ENCODE measurements at places on chromosomes 1 and 21.

DNA sequence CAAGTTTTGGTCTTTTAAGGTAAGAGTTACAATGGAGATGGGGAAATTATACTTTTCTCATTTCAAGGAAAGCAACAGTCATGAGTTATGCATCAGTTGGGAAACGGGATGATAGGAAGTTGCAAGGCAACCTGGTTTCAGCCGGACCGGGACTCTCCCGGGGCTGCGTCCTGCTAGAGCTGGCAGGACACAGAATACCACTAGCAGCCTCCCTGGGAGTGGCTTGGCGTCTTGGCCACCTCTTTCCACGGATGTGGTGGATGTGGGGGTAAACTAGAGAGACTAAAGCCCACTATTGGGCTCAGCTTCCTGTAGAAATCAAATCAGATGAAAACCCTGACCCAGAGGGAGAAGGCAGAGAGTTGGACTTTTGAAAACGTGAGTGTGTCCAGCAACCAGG, 71.9 kb downstream of the ADARB1 start:
- no peak for DNase-seq

DNA sequence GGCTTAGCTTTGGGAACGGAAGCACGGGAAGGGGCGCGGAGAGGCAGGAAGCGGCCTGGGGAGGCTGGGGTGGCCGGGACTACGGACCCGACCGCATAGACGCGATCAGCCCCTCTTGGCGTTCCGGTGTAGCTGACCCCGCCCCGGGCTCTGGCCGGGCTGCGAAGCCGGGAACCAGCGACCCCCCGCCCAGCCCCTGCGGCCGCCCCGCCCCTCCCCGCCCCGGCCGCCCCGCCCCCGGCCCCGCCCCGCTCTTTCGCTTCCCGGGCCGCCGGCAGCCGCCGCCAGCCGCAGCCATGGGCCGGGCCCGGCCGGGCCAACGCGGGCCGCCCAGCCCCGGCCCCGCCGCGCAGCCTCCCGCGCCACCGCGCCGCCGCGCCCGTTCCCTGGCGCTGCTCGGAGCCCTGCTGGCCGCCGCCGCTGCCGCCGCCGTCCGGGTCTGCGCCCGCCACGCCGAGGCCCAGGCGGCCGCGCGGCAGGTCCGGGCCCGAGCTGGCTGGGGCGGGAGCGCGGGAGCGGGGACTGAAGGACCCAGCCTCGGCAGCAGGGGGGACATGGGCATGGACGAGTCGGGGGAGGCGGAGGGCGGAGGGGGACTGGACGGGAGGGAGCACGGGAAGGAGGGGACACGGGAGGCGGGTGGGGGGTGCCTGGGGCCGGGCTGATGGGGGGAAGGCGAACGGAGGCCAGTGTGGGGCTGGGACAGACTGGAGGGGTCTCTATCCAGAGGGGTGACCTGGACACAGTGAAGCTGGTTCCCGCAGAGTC, at the start of gene SELENON:
Gene SELENON (plus strand): TSS at position 259 of the 768 bp plus-strand sequence. CDS start 38 bp downstream, at position 297.
- DNase-seq, result peak; percentile 17

- DNase-seq, result no peak
Measured at GRCh38 chr1:89125240-89125912, 538 bp downstream of the GBP2 start.

GRCh38 chr1:116133696-116134475, 22.7 kb downstream of the MAB21L3 start:
- no peak for DNase-seq

DNA sequence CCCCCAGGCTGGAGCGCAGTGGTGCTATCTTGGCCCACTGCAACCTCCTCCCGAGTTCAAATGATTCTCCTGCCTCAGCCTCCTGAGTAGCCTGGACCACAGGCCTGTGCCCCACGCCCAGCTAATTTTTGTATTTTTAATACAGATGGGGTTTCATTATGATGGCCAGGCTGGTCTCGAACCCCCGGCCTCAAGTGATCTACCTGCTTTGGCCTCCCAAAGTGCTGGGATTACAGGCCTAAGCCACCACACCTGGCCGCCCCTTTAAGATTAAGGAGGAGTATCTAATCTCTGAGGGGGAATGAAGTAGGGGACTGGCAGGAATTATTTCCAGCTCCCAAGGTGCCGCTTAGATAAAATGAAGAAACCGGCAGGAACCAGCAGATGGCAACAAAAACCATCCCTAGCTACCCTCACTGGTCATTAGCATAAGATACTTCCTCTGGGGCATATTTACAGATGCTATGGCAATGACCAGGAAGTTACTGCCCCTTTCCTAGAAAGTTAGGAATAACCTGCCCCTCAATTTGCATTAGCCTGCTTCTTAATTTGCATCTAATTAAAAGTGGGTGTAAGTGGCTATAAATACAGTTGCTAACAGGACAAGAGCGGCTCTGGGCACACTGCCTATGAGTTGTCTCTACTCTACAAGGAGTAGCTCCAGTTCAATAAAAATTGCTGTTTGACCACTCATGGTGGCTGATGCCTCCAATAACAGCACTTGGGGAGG, 7.1 kb upstream of the NSUN4 start:
- DNase-seq, result no peak

DNA sequence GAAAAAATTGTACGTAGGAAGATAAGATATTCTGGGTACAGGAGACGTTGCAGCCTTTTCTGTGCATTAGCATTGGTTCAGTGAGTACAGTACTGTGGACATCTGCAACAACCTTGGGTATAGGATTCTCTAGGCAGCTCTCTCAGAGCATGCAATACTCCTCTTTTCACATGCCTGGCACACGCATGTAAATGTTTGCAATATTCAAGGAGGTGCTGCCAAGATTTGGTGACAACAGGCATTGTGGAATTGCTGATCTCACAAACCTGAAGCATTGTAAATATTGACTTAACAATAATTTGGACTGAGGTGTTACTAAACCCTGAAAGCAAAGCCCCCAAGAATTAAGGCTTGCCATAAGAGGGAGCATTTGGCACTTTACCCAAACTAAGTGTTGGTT, 126.8 kb downstream of the GRIK1 start:
- DNase-seq, result no peak

GRCh38 chr1:46053734-46054133, 78.7 kb downstream of the PIK3R3 start:
- no peak for DNase-seq

- no peak for DNase-seq
Measured at GRCh38 chr1:204409123-204409522, 2.5 kb downstream of the PPP1R15B start.

DNA sequence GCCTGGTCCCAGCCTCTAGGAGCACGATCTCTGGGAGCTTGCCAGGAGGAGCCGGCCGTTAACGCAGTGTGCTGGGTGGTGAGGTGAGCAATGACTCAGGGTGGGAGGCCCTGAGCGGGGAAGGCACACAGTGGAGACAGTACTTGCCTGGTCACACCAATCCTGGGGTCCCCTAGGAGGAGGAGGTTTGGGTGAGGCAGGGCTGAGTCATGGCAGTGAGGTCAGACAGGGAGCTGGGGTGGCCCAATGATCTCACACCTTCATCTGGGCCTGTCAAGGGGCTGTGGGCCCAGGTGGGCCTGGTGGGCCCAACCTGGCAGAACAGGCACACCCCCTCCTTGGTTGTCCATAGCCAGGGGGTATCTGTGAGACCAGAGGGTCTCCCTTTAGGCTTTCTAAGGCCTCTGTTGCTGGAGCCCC, 8.6 kb upstream of the EDN2 start:
- no peak for DNase-seq

GRCh38 chr1:225657462-225657989, 4.6 kb upstream of the ENAH start:
- DNase-seq, result no peak

GRCh38 chr1:221777431-221778072, 35.7 kb upstream of the DUSP10 start:
- DNase-seq, result no peak

DNA sequence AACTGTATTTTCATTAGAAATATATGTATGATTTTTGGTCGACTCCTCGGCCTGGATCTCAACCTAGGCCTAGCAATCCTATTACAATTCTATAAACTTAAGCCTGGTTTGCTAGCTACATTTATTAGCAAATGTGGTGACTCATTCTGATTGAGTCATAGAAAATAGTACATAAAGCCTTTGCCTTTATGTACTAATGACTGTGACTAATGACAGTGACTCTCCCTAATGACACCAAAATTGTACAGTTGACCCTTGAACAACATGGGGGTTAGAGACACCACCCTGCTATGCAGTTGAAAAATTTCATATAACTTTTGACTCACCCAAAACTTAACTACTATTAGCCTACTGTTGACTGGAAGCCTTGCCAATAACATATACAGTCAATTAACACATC, 78.9 kb downstream of the CLEC20A start:
- DNase-seq, result no peak

GRCh38 chr21:15212206-15212605, 147.4 kb upstream of the NRIP1 start:
- no peak for DNase-seq

DNA sequence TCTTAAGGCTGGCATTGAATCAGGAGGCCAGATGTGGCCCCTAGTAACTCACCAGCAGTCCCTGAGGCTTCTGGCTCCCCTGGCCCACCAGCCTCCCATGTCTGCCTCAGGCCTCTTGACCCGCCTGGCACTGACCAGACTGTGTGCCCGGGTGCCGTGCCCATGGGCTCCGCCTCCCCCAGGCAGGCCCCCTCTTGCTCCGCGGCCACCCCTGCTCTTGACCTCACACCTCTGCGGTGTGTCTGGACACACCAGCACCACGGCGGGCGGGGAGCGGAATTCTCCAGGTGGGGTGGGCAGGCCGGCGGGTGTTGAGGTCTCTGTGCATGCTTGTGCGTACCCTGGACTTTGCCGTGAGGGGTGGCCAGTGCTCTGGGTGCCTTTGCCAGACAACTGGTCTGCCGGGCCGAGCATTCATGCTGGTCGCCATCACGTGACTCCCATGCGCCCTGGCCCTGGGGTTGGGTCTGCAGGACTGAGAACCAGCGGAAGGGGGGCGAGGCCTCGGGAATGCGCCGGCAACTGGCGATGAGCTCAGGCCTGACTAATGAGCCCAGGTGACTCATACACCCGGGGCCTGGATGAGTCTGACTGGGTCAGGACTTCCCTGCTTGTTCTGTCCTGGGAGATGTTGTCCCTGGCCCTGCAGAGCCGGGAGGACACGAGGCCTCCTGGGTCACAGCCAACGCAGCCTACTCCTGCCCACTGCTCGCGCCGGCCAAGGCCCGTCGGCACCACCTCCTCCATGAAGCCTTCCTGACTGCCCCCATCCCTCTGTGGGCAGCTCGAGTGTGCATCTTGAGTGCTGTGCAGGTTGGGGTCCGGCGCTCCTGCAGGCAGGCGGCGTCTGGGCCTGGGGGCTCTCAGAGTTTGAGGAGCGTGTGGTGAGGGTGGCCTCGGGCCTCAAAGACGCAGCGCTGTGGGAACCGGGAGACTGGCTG, 22.6 kb downstream of the COL18A1 start:
- DNase-seq, result no peak

DNA sequence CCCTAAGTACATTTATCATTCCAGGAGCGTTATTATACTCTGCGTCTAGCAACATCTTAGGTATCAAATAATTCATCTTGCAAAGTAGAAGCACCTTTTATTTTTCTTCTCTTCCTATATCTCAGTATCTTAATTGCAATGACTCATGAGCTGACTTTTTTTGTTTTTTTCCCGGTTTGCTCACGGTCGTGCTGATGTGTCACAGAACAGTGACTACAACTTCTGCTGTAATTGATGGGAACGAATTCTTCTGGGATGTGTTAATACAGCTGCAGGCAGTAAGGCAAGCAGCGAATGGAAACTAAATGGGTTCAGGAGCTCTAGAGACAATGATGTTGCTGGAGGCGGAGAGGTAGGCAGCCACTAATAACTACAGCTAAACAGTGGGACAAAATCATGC, 89.8 kb upstream of the TMPRSS15 start:
- no peak for DNase-seq

- DNase-seq, result no peak
Measured at GRCh38 chr1:156766298-156767100, 836 bp upstream of the PRCC start.

DNA sequence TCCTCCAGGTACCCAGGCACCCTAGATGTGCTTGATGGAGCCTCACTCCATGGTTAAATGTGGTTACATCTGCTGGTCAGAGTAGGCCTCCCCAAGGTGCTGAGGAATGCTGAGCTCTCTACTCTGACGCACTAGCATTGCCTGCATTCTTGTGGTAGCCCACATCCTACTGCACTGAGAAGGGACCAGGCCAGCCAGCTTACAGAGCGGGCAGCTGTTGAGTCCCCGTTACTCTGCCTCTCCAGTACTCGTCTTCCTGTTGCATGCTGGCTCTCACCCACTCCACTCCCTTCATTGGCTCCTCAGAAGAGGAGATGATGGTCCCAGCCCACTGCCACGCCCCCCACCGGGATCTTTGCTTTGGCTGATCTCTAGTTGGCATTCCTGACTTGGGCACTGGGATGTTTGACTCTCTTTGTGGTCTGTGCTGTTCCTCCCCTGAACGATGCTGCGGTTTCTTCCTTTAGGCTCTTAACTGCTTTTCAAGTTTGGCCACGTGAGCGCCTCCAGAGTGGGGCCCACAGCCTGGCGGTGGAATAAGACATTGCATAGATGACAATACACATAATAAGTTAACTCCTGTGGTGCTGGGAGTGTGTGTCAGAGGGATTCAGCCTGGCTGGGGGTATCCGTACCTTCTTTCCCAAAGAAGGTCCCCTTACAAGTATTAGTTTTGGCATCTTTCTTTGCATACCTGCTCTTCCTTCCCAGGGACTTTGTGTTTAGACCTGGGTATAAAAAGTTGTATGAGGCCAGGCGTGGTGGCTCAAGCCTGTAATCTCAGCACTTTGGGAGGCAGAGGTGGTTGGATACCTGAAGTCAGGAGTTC, 18.6 kb downstream of the AZIN2 start:
- peak; percentile 28 for DNase-seq

DNA sequence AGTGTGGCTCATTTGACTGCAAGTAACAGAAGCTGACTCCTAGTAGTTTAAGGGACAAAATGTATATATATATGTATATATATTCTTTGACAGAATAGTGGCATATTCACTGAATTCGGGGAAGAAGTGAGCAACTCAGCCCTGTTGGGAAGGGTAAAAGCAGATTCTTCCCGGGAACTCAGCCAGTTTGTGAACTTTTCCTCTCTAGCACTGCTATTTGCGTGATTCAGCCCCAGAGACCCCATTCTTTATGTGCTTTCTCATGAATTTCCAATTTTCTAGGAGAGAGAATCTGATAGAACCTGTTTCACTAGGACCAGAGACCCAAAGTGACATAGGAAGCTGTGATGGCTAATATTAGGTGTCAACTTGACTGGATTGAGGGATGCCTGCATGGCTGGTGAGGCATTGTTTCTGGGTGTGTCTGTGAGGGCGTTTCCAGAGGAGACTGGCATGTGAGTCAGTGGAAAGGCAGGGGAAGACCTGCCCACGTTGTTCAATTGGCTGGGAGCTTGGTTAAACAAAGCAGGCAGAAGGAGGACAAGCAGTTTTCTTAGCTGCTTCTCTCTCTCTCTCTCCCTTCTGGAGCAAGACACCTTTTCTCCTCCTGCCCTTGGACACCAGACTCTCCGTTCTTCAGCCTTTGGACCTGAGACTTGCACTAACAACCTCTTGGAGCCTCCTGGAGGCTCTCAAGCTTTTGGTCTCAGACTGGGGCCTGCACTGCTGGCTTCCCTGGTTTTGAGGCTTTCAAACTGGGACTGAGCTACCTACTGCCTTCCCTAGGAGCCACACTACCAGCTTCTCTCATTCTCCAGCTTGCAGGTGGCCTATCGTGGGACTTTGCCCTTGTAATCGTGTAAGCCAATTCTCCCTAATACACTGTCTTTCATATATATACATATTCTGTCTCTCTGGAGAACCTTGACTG, 93.4 kb upstream of the KCNK1 start:
- no peak for DNase-seq
